ENCODE measurements at places on chromosomes 2 and 18.
A peak's percentile ranks its signal among the peaks of the same experiment; 100 is the strongest.

DNA sequence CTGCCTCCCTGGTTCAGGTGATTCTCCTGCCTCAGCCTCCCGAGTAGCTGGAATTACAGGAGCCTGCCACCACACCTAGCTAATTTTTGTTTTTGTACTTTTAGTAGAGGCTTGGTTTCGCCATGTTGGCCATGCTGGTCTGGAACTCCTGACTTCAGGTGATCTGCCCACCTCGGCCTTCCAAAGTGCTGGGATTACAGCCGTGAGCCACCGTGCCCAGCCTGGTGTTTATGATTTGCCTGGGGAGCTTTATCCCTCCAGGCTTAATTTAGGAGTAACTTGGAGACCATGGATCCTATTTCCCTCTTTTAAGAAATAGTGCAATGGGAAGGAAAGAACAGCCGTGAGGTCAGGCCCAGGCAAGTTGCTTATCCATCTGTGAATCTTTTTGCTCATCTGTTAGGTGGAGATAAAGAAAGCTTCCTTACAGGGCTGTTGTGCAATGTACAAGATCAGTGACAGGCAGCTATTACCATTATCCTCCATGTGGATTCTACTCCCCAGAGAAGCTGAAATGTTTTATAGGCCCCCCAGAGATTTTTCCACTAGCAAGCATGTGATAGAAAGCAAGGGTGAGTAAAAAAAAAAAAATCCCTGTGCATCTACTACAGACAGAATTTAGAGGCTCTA is 104.9 kb upstream of the MGAT5 start:
- no peak for DNase-seq

- DNase-seq: no peak
Observed at GRCh38 chr18:27540111-27540510, 355.0 kb upstream of the CHST9 start.

- DNase-seq: no peak
Observed at GRCh38 chr2:240292035-240292574, 143.4 kb upstream of the GPC1 start.

DNA sequence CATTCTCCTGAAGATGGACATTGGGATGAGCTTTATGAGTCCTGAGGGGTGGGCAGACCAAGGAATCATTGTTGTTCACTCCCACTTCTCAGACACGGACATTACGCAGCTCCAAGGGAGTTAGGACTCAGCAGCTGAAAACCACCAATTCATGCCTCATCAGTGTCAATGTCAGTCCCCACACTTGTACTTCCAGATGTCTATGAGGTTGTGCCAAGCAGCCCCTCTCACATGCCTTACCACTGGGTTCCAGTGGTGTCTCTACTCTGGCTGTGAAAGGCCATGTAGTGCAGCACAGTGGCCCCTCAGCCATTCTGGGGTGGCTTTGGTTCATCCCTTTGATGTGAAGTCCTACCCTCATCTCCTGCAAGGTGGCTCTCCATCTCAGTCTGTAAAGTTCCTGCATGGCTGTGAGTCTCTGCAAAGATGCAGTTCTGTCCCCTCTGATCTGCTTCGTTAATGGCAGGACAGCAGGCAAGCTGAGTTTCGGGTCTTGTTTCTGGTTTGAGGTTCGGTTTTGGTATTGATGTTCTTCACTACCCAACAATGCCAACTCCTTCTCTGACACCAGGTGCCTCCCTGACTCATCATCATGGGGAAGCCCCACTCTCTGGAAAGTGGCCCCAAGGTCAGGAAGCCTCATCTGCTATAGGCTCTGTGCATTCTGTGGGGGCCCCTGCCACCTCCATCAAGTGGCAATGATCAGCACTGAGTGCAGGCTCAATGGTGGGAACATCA is 14.0 kb upstream of the COL6A3 start:
- no peak for DNase-seq

GRCh38 chr2:117977696-117978095 is 36.2 kb downstream of the CCDC93 start:
- DNase-seq: no peak

DNA sequence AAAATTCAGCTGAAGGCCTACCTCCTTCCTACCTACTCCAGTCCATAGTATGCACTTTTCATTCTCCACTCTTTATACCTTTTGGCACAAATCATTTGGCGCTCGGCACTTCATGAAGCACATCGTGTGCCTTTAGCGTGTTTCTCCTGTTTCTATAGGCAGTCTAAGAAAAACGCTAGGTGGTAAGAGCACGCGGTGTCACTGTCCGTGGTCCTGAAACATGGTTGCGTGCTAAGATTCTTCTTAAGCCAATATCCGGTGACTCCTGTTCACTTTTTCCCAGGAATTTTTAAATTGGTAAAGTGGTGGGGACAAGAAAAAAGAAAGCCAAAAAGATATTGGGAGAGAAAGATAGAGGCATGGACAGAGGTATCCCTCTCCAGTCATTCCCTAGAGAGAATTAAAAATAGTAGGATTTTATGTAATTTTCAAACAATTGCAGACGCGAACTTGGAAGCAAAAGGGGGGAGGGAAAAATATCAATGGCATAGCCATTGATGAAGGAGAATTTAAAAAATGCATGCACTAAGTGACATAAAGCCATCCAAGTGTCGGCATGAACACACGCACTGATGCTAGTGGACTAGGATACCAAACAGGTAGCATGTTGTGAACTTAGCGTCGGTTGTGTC is 1.4 kb upstream of the CTNNA2 start:
- DNase-seq: peak; percentile 28

DNA sequence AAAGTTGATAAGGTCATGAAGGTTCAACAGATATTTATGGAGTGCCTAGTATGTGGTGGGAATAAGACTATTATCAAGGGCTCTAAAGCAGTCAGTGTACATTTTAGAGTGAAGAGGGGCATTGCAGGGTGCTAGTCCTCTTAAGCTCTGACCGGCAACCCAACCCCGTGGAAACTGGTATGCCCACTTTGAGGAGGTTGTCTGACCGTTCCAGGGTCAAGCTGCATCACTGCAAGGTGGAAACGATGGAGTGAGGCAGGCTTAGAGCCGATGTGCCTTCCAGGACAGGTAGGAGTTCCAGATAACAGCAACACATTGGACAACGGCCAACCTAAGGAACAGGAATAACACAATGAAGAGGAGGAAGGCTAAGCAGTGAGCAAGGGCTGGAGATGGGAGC is 1.4 kb upstream of the UCN start:
- no peak for DNase-seq

DNA sequence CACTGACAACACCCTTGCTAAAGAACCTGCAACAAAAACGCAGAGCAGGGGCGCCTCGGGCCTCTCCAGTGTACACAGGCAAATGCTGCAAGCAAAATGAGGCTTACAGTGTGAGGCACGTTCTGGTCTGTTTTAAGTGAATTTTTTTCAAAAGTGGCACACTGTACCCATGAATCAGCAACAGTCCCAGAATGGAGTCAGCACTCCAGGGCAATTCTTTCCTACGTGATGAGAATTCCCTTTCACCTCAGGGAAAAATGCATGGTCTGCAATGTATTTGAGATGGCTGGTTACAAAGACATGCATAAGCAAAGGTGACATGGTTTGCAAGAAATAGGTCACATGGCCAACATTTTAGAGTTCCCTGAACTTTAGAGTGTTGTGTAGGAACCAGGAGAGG is 94.4 kb downstream of the UXS1 start:
- DNase-seq: no peak

DNA sequence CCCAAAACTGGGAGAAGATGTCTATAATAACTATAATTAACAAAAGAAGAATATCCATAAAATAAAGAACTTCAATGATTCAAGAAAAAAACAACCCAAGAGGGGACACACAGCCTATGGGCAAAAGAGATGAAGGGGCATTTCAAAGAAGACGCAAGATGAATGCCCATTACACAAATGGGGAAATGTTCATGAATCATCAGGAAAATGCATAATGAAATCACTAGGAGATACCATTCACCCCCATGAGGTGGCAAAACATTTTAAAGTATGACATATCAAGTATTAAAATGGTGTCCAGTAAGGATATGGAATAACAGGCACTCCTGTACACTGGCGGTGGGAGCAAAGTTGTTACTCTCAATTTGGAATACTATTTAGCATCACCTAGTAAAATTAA is 183.3 kb downstream of the TXNL1 start:
- no peak for DNase-seq
